NCI-H1417 (cell line): ENCODE measurements at places on chromosomes 1 and 21.
A peak's percentile ranks its signal among the peaks of the same experiment; 100 is the strongest.

- peak; percentile 62 for DNase-seq
These were observed 3.6 kb downstream of the CR1 start for GRCh38 chr1:207499573-207499972.

DNA sequence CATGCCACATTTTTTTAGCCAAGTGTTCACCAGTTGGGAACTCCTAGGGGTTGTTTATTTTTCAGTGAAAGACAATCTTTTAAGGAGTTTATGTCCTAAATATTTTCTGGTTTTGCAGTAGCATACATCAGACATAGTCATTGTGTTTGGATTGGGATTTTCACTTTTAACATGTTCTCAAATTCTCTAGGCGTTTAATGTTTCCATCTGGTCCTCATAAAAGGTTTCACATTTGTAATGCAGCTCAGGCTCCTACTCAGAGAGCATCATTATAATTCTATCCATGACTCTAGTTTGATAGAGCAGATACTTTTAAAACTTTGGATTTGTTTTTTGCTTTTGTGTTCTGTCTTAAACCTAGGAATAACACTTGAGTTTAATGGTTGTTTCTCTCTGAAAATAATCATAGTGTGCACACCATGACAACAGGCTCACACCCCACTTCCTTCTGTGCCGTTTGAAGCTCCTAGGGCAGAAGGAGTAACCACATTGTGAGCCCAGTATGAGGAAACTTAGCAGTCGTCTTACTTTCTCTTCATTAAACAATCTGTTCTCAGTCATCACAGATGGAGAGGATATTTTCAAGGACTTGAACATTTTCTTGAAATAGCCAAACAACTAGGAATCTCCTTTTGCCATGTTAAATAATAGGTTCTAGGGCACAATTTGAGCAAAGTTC, 219.6 kb downstream of the PDE4B start:
- DNase-seq, result no peak

- peak; percentile 22 for DNase-seq
These were observed 12.5 kb downstream of the TP73 start for GRCh38 chr1:3664700-3665375.

GRCh38 chr21:44349847-44350772, 3.3 kb upstream of the TRPM2 start:
- no peak for DNase-seq

DNA sequence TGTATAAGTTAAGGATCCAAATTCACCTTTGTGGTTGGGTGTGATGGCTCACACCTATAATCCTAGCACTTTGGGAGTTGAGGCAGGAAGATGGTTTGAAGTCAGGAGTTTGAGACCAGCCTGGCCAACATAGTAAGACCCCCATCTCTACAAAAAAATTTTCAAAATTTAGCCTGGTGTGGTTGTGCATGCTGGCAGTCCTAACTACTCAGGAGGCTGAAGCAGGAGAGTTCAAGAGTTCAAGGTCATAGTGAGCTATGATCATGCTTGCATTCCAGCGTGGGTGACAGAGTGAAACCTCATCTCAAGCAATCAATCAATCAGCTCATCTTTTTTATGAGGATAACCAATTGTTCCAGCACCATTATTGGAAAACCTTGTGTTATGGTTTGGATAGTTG, 16.5 kb upstream of the SLC1A7 start:
- DNase-seq, result no peak
